ENCODE measurements at places on chromosomes 5 and 9.

GRCh38 chr5:143889986-143890385 lies 78.0 kb downstream of the HMHB1 start:
- no peak for DNase-seq

GRCh38 chr9:135363596-135363995 lies 116.0 kb upstream of the PPP1R26 start:
- no peak for DNase-seq

GRCh38 chr9:111197256-111197655 lies 132.8 kb downstream of the OR2K2 start:
- DNase-seq: no peak

DNA sequence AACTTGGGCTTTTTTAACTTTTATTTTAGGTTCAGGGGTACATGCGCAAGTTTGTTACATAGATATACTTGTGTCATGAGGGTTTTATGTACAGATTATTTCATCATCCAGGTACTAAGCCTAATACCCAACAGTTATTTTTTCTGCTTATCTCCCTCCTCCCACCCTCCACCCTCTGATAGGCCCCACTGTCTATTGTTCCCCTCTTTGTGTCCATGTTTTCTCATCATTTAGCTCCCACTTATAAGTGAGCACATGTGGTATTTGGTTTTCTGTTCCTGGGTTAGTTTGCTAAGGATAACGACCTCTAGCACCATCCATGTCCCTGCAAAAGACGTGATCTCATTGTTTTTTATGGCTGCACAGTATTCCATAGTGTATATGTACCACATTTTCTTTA lies 172.1 kb downstream of the SNCAIP start:
- DNase-seq: no peak

- no peak for DNase-seq
Observed at GRCh38 chr5:33933723-33934169, 2.4 kb upstream of the RXFP3 start.

All from NB4 (cell line).